ENCODE measurements at places on chromosomes 3 and 15.
A peak's percentile ranks its signal among the peaks of the same experiment; 100 is the strongest.

GRCh38 chr3:120350401-120350941 lies 1.3 kb upstream of the LRRC58 start:
- peak; percentile 12 for DNase-seq

DNA sequence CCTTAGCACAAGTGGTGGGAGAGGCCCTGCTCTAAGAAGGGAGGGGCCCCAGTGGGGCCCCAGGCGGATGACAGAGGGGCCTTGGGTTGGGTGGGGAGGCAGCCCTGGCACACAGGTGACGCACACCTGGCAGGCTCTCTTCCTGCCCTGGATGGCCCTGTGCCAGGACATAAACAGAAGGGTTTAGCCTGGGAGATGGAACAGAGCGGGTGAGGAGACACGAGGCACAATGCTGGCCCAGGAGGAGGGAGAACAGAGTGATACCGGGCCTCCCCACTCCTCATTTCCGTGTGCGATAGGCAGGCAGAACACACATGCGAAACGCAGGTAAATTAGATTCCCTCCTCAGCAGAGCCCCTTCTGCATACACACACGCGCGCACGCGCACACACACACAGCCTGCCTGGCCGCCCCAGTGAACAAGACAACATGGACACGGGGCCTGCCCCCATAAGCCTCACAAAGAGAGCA lies 39.8 kb downstream of the IDH2 start:
- DNase-seq: no peak

DNA sequence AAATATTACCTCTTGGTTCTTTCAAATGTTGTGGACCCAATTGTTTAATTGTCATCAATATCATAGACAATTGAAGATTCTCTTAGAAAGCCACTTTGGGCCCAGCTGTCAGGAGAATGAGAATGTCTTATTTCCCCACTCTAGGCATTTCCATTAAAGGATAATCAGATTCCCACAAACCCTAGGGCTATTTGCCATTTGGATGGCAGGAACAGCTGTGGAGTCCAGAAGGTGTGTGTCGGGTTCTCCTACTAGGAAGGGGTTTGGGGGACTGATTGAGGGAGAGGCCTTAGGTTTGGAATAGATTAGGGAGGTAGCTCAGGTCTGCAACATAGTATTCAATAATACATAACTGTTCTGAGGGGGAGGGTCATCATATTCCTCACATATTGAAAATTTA lies 35.2 kb upstream of the PLSCR5 start:
- peak; percentile 11 for DNase-seq

DNA sequence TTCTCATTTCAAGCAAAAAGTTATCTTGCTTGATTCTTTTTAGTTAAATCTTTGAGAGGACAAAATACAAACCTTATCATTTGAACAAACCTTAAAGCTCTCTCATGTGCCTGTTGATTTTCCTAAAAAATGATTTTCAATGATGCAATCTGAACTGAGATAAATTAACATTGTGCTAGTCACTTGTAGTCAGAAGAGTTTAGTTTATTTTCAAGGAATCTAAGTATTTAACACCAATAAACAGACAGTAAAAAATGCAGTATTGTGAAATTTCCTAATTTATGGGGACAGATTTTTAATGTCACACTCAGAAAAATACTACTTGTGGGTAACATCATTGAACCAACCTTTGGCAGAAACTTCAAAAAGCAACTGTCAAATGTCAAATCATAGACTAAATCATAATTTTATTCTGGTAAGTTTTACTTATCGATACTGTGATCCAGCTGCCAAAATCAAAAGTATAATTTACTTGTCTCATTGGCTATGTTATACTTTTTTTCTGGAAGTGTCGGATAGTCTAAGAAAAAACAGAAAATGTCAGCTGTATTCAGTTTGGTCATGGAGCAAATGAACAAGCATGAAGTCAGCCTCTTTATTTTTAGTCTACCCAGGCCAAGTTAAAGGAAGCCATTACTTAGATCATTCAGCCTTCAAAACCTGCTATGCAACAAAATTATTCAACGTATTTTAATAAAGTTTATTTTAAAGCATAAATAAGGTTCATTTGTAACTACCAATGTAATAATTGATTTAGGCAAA lies 52.4 kb upstream of the FNDC3B start:
- no peak for DNase-seq
